T-helper 17 cell (primary cell): ENCODE measurements at places on chromosomes 2 and 18. TPM values are rescaled to one million over a fixed set of nuclear protein-coding genes. Genes with fewer than 3 reads are reported as not detected.
A peak's percentile ranks its signal among the peaks of the same experiment; 100 is the strongest.

- no peak for DNase-seq
Measured at GRCh38 chr2:140786585-140786984, 1344.2 kb downstream of the LRP1B start.

GRCh38 chr2:31088504-31089195 is 49.6 kb downstream of the GALNT14 start:
- DNase-seq = no peak

CRYBA2 gene
- total RNA-seq = not detected

GRCh38 chr2:1002350-1002749 is 51.7 kb downstream of the SNTG2 start:
- DNase-seq = no peak

AQP12A gene
- not detected for total RNA-seq

- DNase-seq = peak; percentile 16
Measured at GRCh38 chr18:57621246-57621604, 411 bp downstream of the NARS1 start.

GRCh38 chr18:34315591-34316352 is 91.1 kb upstream of the NOL4 start:
- no peak for DNase-seq

C2orf15 gene
- total RNA-seq = 2.7 TPM

NCK2 gene
- 114 TPM for total RNA-seq
